Activated CD4-positive, CD25-positive, alpha-beta regulatory T cell treated with anti-CD3 and anti-CD28 coated beads, Interleukin-2, amount 50 U/mL, for 16 hours (primary cell): ENCODE measurements at places on chromosomes 12 and 14.

- DNase-seq = no peak
Observed at GRCh38 chr12:40969796-40970195, 218.3 kb upstream of the PDZRN4 start.

DNA sequence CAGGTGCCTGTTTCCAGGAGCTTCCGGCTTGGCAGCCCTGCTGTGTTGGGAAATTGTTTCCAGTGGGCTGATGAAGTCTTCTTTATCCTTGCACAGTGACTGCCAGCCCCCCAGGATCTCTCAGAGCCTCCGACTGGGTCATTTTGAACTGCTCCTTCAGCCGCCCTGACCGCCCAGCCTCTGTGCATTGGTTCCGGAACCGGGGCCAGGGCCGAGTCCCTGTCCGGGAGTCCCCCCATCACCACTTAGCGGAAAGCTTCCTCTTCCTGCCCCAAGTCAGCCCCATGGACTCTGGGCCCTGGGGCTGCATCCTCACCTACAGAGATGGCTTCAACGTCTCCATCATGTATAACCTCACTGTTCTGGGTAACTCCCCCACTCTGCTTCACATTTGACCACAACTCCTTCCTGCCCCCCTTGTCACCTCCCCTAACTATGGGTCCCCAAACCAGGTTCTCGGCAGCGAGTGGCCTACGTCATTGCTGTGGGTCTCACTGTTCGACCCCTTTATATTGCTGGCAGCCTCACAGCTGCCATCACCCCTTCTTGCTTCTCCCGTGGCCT is 2.3 kb downstream of the LAG3 start:
- DNase-seq = no peak

DNA sequence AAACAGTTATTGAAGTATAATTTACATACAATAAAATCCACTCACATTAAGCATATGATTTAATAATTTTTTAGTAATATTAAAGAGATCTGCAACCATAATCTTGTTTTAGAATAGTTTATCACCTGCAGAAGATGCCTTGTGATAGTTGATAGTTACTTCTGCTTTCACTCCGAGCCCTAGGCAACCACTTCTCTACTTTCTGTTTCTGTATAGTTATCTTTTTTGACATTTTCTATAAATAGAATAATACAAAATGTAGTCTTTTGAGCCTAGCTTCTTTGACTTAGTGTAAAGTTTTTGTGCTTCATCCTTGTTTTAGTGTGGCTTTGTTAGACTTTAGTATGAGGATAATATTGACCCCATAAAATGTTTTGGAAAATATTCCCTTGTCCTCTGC is 111.0 kb downstream of the MNAT1 start:
- no peak for DNase-seq

DNA sequence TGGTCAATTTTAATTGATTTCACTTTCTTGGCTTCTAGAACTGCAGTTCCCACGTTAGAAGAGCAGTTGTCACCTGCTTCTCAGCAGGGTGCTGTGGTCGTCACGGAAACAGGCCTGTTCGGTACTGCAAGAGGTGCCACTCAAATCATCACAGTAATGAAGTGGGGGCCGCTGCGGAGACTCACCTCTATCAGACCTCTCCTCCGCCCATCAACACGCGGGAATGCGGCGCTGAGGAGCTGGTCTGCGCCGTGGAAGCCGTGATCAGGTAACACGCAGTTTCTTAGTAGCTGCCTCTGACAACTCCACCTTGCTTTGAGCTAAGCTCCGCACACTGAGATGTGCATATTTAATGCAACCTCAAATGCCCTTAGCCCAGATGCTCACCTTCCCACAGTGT is 107.2 kb downstream of the UNC79 start:
- DNase-seq = no peak

GRCh38 chr12:76866726-76867125 is 12.1 kb downstream of the CSRP2 start:
- no peak for DNase-seq

DNA sequence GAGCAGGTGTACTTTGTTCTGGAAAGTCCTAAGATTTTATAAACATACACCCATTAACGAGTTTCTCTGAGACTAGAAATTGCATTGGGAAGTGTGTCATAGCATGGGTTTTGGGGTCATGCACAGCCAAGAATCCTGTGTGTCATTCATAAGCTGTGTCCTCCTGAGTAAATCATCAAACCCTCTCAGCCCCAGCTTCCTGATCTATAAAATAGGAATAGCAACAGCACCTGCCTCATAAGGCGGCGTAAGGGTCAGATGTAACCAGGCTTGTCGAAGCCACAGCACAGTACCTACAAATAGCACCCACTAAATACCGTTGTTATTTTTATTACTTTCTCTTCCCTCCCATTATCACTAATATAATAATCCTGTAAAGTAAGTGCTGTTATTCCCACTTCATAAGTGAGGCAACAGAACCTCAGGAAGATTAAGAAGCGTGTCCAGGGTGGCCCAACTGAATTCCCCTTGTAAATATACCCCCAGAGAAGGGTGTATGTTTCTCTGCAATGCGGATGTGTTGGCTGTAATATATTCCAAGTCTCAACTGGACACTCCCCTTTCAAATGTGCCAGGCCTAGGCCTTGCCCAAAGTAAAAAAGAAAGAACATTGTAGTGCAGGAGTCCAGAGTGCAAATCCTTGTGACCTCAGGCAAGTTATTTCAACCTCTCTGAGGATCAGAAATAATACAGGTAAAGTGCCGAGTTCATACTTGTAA is 188.3 kb upstream of the BCL2L14 start:
- no peak for DNase-seq

DNA sequence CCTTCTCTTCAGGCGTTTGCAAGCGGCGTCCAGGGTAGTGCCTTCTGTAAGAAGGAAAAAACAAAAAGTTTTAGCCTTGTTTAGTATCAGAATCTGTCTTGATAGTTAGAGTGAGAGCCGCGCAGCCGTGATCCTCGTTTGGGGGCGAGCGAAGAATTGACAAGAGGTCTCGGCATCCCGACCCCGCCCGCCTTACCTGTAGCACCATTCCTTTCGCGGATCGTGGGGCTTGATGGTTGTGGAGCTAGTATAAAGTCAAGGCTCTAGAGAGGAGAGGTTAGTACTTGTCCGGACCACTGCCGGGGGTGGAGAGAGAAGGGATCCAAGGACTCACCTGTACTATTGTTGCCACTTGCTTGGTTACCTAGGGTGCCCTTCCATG is 494 bp downstream of the TMTC3 start:
- peak; percentile 10 for DNase-seq

- DNase-seq = no peak
Observed at GRCh38 chr14:90796329-90796728, 19.9 kb downstream of the TTC7B start.

DNA sequence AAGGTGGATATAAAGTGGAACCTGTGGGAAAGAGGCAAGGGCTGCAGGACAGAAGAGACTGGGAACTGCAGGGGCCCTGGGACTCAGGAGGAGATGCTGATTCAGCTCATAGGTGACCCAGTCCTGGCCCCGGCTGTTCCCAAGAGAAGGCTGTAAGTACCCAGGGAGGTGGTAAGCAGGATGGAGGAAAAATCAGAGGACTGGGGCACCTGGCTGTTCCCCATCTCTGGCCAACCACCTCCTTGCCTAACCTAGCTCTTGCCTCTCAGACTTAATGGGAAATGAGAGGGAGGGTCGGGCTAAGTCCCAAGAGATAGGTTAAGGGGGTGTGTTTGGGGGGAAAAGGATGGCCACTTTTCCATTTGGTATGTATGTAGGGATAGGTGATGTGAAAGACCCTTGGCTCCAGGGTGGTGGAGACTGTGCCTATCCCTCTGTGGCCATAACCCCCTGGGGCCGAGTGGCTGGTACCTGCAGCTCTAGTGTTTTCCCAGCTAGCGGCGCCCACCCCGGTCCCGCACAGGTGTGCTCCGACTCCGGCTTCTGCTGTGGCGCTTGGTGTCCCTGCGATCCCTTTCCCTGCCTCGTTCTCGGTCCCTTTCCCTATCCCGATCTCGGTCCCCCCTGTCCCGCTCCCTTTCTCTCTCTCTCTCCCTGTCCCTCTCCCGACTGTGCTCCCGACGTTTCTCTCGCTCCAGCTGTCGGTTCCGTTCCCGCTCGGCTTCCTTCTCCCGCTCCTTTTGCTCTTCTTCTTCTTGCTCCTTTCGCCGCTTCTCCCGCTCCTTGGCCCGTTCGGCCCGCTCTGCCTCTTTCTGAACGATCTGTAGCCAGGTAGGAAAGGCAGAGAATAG is 1.6 kb upstream of the CDH24 start:
- no peak for DNase-seq

GRCh38 chr12:111066744-111067437 is 146.5 kb upstream of the MYL2 start:
- no peak for DNase-seq

DNA sequence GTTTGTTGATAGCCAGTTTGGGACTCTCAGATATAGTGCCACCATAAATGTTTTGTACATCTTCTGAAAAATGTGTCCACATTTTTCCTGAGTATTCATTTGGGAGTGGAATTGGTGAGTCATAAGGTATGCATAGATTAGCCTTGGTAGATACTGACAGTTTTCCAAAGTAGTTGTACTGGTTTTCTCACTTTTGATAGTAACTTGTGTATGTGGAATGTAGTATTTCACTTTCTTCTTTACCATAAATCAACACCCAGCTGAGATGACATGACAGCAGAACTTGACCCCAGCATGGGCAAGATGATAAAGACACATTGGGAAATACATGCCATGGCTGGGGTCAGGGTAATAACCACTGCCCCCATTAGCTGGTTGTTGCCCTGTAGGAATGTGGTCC is 5.4 kb downstream of the FBXW8 start:
- DNase-seq = no peak

DNA sequence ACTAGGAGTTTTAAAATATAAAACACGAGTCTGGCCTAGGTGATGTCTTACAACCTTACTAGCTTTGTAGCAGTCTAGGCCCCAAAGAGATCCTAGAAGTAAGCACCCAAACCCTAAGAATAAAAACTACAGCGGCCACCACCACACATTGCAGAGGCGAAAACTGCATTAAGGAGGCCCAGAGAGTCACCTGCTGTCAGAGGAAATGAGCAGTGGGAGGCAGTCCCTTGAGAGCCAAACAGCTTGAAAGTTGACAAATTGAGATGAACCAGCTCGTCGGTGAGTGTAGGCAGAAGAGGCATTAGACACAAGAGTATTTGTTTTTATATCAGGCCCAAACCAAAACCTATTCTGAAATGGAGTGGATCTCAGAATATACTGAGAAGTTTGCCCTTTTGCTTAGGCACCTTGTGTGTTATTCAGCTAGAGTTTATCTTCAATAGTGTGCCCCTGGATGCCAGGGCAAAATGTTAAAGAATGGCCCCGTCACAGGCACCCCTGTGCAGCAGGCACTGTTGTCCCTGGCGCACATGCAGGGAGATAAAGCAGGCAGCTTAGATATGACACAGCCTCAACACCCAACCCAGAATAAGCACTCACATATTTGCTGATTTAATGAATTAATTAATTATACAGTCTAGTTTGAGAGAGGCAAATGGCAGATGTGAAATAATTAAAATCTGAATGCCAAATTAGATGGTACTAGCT is 56.7 kb downstream of the TTC7B start:
- DNase-seq = no peak

GRCh38 chr12:111174961-111175345 is 193.9 kb downstream of the PHETA1 start:
- DNase-seq = no peak

DNA sequence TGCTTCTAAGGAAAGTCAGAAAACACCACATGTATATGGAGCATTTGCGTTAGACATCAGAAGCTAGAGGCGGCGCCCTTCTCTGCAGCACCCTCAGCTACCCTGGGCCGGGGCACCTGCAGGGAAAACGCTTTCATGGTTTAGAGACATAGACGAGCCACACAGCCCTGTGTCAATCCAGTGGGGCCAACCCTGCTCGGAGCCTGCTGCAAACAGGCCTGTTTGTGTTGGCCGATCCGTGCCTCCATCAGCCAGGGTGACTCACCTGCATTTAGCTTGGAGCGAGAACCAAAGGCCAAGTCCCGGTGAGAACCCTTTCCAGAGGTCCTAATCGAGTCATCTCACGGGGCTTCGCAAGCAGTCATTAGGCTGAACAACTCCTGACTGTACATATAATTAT is 19.5 kb upstream of the FZD10 start:
- no peak for DNase-seq

GRCh38 chr12:54368025-54368708 is 3.9 kb upstream of the GPR84 start:
- no peak for DNase-seq
